ENCODE measurements at places on chromosomes 6 and 20.

GRCh38 chr20:35318502-35319157 is 26.4 kb upstream of the FAM83C start:
- DNase-seq, result no peak

GRCh38 chr6:121351916-121352315 is 17.6 kb upstream of the TBC1D32 start:
- no peak for DNase-seq

GRCh38 chr20:3672547-3673171 is 9.2 kb downstream of the ADAM33 start:
- no peak for DNase-seq

GRCh38 chr6:54071821-54072340 is 39.4 kb upstream of the MLIP start:
- no peak for DNase-seq

- DNase-seq, result no peak
Measured at GRCh38 chr6:128335963-128336362, 184.4 kb downstream of the PTPRK start.

DNA sequence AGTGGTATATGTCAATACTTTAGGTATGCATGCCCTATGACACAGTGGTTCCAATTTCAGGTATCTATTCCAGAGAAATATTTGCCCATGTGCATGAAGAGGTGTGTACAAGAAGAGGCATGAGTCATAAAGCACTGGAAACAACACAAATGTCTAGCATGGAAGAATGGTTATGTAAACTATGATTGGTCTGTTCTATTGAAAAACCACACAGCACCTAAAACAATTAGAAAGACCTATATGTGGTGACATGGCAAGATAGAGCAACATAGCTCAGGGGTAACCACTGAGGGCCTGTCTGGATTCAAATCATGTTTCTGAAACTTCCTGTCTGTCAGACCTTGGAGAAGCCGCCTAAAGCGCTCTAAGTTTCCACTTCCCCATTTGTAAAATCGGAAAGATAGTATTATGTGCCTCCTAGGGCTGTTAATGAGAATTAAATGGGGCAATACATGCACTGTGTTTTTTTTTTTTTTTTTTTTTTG is 76.0 kb upstream of the SHLD1 start:
- DNase-seq, result peak; percentile 97

- DNase-seq, result no peak
Measured at GRCh38 chr6:44957156-44957555, 371.0 kb upstream of the RUNX2 start.

GRCh38 chr6:39314273-39314795 is at the start of gene KCNK17:
TSS of gene KCNK17 (minus strand) at chr6:39314419. CDS start at chr6:39314320, 99 bp downstream.
- no peak for DNase-seq

- DNase-seq, result no peak
Measured at GRCh38 chr20:17971300-17972013, 2.6 kb downstream of the MGME1 start.

DNA sequence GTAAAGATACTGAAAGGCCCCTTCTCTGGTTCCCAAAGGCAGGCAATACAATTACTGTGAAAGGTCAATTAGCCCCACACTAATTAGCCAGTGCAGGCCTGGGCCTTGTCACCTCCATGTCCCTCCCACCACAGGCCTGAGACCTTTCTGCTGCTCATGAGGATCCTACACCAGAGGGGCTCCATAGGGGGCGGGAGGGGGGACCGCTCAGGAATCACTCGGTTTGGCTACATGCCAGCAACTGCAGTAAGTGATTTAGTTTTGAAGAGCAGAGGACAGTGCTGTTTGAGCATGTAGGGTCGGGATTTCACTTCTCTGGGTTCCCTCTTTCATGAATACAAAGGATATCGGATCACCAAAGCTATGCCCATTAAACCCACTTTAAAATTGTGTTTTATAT is 455.6 kb downstream of the PRKN start:
- DNase-seq, result no peak

Data from AML-193 (cell line).